Substantia nigra (tissue), 51 donors: ENCODE measurements at places on chromosomes 13 and 19.

GRCh38 chr19:15015946-15016542, 33.2 kb upstream of the CASP14 start:
- DNase-seq, result no peak

- DNase-seq, result no peak
These were observed 595 bp downstream of the XAB2 start for GRCh38 chr19:7628589-7629311.

DNA sequence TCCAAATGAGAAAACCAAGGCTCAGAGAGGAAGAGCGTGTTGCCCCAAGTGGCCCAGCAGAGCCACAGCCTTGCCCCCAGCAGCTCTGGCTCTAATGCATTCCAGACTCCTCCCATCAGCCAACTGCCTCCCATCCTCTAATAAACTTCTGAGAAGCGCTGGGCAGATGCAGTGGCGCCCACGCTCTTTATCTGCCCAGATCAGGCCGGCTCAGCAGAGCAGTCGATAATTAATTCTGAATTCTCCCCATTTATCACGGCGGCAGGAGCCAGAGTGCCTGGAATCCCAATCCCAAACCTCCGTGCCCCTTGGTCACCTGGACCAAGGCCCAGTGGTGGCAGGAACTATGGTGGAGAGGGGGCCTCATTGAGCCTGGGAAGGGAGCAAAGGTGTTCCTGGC, 13.9 kb downstream of the TINCR start:
- no peak for DNase-seq

DNA sequence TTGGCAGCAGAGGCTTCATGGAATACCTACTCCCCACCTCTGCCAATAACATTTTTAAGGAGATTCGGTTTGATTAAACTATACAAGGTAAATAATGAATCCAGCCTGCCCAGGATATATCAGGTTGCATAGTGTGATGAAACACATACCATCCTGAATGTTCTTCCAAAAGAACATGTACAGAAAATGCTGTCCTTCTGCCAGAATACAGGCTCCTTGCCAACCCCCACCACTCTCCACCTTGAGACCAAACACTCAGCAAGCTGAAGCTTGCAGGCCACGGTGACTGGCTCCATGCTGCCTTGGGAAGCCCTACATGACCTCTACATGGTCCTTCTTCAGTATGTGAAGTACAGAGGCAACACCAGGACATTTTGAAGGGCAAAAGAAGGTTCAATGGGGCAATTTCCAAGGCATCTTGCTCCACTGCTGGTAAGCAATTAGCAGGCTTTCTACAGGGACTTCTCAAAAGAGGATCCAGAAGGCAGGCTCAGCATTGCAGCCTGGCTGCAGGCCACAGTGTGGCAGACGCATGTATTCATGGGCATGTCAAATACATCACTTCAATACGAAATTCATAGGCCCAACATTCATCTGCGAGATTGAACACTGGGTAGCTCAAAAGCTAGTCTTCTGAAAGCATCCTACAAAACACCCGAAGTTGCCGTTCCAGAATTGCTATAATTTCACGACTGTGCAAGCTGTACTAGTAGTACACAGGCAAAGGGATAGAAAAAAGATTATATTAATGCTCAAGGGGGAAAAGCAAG, 62.4 kb upstream of the SERP2 start:
- DNase-seq, result no peak

DNA sequence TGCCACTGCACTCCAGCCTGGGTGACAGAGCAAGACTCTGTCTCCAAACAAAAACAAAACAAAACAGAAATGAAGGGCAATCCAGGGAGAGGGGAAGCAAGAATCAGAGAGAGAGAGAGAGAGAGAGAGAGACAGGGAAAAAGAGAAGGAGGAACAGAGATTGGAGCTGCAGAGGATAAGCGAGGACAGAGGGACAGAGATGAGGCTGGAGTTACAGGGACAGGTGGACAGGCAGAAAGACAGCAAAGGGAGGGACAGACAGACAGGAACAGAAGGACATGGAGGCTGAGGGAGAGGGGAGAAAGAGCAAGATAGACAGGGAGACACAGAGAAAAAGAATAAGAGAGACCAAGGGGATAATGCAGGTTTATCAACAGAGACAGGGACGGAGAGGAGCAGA, 1.3 kb upstream of the CRX start:
- DNase-seq, result no peak

DNA sequence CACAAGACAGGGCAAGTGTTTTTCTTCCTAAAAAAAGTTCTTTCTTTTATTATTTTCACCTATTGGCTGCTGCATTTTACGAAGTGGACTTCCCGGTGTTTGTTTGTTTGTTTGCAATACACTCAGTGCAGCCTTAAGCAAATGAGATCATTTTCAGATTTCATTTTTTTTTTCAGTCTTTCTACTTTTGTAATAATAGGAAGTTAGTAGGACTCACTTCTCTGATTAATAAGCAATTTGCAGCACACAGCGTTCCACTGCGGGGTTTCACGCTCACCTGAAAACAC, 128.3 kb downstream of the STK24 start:
- DNase-seq, result no peak

- no peak for DNase-seq
These were observed 75.7 kb upstream of the KCTD15 start for GRCh38 chr19:33720691-33721682.

- no peak for DNase-seq
These were observed 1444.2 kb upstream of the SLC10A2 start for GRCh38 chr13:104510422-104510821.

- peak; percentile 64 for DNase-seq
These were observed 7.4 kb downstream of the RABAC1 start for GRCh38 chr19:41951686-41952172.

DNA sequence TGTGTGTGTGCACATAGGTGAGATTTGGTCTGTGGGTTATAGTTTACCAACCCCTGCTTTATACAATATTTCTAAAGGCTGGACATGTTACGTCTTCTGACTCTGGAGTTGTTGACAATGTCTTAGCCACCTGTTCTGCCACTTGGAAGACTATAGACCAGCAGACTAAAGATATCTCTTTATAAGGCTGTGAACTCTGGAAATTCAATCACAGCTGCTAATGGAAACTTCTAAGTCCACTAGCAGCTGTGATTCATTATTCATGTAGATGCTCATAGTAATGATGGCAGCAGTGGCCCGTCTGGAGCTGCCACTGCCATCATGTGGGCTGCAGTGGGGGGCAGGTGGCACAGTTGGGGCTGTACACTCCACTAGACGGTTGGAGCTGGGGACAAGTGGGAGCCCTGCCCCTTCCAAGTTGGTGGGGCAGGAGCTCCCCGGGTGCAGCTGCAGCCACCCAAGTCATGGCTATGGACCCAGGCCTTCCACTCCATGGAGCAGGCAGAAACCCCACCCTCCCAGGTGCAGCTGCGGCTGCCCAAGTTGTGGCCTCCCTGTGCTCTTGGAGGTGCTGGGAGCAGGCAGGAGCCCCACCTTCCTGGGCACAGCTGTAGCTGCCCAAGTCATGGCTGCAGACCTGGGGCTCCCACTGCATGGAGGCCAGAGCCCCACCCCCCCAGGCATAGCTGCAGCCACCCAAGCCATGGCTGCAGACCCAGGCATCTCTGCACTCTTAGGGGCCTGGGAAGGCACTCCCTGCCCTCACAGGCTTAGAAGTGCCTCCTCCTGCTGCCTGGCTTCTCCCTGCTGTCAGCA, 8.8 kb downstream of the IGFL4 start:
- DNase-seq, result no peak

DNA sequence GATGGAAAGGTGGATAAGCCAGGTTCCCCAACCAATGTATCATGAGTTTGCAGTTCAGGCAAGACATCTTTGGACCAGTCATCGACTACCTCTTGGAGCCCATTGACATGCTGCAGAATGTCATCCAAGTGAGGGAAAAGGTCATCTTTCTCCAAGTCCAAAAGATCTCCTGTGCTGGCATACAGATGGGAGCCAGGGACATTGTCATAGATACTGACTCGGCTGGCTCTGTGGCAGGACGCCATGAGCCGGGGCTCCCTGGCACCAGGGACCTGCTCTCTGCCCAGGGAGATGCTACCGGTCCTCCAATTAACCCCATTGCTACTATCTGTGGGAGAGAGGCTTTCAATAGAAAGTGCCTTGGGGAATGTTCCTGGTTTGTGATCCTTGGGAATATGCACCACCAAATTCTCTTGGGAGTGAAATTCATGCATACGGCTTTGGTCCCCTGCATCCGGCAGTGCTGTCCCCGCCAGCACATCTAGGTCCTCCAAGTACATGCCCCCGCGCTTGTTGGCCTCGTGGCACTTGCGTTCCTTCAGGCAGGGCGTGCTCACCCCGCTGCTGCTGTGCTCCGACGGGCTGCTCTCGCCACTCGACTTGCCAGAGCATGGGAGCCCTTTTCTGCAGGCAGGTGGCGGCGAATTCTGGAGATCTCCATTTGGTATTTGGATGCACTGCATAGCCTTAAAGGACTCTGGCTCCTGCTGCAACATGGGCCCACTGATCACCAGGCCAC, 113.0 kb downstream of the KL start:
- no peak for DNase-seq

DNA sequence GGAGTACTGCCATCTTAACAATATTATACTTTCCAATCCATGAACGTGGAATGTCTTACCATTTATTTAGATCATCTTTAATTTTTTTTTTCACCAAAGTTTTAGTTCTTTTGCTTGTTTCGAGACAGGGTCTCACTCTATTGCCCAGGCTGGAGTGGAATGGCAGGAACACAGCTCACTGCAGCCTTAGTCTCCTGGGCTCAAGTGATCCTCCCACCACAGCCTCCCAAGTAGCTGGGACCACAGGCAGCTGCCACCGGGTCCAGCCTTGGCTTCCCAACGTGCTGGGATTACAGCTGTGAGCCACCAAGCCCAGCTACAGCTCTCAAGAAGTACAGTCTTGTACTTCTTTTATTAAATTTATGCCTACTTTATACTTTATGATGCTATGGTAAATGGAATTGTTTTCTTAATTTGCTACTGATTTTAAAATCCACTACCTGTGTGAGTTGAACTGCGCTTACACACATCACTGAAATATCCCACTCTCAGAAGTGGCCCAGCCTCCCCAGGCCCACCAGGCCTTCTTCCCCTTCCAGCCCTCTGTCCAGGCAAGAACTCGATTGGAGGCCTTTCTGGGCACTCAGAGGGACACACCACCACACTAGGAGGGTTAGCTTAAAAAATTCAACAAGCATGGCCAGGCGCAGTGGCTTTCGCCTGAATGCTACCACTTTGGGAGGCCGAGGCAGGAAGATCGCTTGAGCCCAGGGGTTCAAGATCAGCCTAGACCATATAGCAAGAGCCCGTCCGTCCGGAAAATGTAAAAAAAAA, 1.0 kb upstream of the PGLS start:
- no peak for DNase-seq

- no peak for DNase-seq
These were observed 254.6 kb downstream of the DCLK1 start for GRCh38 chr13:35876601-35877000.

DNA sequence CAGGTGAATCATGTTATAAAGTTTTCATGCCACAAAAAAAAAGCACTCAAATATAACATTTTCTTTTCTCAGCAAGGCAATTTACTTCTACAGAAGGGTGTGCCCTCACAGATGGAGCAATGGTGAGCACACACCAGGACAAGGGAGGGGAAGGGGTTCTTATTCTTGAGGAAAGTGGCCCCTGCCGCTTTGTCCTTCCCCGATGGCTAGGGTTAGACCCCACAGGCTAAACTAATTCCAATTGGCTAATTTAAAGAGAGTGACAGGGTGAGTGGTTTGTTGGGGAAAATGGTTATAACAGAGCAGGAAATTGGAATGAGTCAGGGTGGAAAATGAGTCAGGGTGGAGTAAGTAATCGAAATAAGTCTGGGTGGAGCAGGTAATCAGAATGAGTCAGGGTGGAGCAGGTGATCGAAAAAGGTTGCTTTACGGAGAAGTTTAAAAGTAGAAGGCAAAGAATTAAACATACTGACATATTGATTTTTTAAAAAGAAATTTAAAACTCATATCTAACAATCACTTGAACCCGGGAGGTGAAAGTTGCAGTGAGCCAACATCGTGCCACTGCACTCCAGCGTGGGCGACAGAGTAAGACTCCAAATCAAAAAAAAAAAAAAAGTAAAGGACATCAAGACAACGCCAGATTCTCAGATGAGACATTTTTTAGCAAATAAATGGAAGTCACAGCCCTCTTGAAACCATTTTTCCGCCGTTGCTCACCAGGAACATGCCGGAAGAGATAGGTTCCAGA, 813 bp downstream of the ZNF562 start:
- DNase-seq, result no peak
